Colonic mucosa (tissue), 4 donors: ENCODE measurements at places on chromosomes 5 and 9. TPM values are rescaled to one million over a fixed set of nuclear protein-coding genes. Genes with fewer than 3 reads are reported as not detected.

PCDHA12 gene
- not detected for total RNA-seq

OR13C5 gene
- total RNA-seq = not detected

SYNPO gene
- 32.4 TPM for total RNA-seq

DNA sequence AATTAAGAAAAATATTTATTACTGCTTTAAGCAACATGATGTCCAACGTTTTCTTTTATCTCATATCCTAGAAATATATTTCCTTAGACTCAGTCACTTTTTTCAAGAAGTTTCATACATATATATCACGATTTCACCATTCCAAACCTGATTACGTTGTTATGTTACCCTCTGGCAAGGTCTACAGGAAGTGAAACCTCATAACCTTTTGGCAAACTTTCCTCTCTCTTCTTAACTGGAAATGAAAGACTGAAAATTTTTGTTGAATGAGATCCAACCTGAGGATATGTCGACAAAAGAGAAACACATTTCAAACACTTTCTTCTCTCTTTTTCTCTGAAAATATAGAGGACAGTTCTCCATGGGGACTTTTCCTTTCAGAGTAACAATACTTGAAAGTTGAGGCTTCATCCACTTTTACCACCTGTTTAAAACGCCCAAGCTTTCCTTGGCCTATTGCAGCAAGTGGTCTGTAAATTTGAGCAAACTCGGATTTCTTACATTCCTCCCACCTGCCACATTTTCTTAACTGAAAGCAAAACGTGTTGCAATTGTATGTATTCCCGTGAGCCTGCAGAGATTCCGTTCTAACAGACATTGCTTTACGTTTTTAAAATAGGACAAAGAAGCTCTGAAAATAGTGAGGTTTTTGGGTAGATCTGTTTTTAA, 298.1 kb downstream of the CETN3 start:
- no peak for DNase-seq

DNA sequence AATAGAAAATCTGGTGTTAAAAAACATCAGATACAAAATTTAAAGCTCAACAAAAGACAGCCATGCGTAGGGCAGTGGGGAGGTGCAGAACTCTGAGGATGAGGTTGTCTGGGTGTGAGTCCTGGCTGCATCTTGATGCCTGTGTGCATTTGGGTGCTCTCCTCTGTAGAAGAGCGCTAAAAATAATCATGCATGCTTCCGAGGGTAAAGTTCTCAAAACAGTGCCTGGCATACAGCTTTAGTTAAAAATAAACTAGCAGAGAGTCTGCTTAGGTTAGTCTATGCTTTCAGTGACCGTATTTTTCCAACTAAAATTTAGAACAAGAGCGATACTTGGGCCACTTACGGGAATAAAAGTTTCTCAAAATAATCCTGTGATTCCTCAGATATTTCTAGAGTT, 55.5 kb upstream of the SPATA31C2 start:
- no peak for DNase-seq

- DNase-seq = no peak
These were observed 30.7 kb downstream of the UHRF2 start for GRCh38 chr9:6443661-6444060.

DNA sequence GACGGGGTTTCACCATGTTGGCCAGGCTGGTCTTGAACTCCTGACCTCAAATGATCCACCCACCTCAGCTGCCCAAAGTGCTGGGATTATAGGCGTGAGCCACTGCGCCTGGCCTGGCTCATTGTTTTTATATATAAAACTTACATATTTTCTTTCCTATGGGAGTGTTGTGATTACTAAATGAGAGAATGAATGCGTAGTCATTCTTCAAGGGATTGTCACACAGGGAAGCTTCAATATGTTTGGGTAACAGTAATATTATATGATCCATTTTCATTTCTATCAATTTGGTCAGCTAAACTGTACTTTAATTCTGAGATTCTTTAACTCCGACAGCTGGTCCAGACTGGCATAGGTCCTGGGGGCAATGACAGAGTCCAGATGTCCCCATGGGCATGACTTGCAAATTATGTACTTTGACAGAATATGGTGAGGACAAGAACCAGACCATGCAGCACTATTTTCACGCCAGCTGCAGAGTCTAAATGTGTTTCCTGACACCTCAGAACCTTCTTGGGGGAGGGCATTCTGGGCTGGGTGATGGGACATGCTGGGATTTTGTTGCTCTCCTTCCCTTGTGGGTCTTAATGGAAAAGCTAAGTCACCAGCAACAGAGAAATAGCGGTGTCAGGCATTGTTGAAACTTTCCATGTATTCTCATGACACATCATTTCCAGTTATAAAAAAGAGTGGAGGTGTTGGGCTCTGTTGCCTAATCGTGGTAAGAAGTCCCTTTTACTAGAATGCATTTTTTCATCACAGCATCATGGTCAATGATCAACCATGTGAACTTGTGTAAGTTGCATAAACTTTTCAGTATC, 40.9 kb upstream of the TNC start:
- no peak for DNase-seq

- no peak for DNase-seq
These were observed 417.7 kb downstream of the PSAT1 start for GRCh38 chr9:78714576-78714975.

DNA sequence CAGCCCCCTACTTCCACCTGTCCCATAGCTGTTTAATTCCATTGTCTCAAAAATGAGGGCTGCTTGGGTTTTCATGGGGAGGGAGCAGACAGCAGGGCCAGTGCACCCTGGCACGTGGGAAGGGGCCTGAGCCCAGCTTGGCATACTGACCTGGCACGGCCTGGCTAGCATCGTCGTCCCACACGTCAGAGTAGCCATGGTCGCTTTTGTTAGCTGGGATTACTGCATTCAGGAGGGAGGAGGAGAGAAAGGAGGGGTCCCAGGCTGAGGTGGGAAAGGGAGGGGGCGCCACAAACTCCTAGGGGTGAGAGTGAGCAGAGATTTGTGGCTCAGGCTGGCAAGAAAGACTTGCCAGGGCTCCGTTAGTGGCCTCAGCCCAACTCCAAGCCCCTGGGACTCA, 21.1 kb upstream of the CYSTM1 start:
- no peak for DNase-seq

DNA sequence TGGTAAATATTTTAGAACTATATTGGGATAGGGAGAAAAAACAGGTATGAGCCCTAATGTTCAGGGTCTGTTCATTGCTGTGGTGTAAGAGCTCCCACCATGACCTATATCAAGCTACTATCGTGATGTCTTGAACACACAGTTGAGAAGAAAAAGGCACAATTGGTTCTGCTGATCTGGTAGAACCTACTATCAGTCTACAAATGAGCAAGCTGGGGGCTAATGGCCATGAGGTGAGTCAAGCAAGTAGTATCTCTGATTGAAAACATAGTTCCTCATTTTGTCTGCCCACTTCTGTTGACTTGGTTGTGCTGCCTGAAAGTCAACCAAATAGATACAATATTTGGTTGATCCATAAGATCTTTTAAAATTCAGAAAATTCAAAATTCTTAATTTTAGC, 1026.3 kb downstream of the CDH12 start:
- DNase-seq = no peak

- no peak for DNase-seq
These were observed 34.5 kb upstream of the SLC36A2 start for GRCh38 chr5:151381899-151382298.
